ENCODE measurements at places on chromosomes 11 and 22. TPM values are rescaled to one million over a fixed set of nuclear protein-coding genes. Genes with fewer than 3 reads are reported as not detected.

CSF2RB gene
- 7.8 TPM for total RNA-seq

OR6T1 gene
- not detected for total RNA-seq

OR52I2 gene
- total RNA-seq, result not detected

DLG2 gene
- total RNA-seq, result 0.61 TPM

NOX4 gene
- not detected for total RNA-seq

ASCL3 gene
- total RNA-seq, result not detected

RAB38 gene
- total RNA-seq, result 1.6 TPM

TIGD3 gene
- total RNA-seq, result 1.1 TPM

OR51E2 gene
- total RNA-seq, result not detected

TRPT1 gene
- 23.0 TPM for total RNA-seq

SGSM1 gene
- 0.18 TPM for total RNA-seq

FAM111A gene
- total RNA-seq, result 145 TPM

JAML gene
- 73.7 TPM for total RNA-seq
